Small intestine (tissue), 16 donors: ENCODE measurements at places on chromosomes 12 and 14.
A peak's percentile ranks its signal among the peaks of the same experiment; 100 is the strongest.

GRCh38 chr12:40911676-40912075 lies 219.4 kb downstream of the CNTN1 start:
- DNase-seq = no peak

DNA sequence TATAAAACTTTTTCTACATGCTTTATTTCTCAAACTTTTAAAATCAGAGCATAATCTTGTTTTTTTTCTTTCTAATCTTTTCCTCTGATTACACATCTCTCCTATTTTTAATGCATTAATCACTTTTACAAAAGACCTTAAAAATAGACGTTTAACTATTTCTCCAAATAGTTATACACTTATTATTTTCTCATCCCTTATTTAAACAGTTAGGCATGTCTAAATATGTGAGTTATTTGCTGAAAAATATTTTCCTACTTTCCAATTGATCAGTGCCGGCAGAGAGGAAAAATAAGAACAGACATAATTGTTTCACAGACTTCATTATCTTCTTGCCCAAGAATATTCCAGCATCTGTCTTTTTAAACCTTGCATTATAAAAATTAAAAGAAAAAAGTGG lies 28.7 kb upstream of the RHOJ start:
- no peak for DNase-seq

- DNase-seq = no peak
Measured at GRCh38 chr12:78641837-78642423, 222.6 kb upstream of the SYT1 start.

DNA sequence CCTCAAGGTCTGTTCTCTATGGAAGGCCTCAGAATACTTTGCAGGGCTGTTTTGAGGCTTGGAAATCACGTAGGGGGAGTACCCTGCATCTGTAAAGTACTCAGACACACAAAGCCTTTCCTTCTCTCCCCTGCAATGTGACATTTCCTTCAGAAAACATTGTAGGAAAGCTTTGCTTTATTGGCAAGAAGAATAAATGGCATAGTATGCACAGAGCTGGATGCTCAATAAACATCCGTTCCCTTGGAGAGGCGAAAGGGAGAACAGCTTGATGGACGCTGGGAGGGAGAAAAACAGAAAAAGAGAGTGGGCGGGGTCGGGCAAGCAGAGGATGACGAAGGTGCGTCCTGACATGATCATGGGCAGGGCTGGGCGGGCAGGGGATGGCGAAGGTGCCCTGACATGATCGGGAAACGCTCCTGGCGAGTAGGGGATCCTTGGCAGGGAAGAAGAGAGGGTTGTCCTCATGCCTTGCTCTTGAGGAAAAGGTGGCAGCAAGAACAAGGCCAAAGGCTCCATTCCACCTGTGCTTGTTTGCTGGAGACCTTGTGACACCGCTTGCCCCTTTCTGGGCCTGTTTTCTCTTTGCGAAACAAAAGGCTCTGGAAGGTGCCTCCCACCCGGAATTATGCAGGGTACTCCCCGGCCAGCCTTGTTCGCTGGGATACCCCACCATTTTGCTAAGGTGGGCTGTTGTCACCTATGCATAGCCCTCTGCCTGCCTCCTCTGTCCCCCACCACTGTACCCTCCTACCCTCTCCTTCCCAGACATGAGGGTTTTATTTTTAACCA lies 21.1 kb downstream of the IRF2BPL start:
- no peak for DNase-seq

DNA sequence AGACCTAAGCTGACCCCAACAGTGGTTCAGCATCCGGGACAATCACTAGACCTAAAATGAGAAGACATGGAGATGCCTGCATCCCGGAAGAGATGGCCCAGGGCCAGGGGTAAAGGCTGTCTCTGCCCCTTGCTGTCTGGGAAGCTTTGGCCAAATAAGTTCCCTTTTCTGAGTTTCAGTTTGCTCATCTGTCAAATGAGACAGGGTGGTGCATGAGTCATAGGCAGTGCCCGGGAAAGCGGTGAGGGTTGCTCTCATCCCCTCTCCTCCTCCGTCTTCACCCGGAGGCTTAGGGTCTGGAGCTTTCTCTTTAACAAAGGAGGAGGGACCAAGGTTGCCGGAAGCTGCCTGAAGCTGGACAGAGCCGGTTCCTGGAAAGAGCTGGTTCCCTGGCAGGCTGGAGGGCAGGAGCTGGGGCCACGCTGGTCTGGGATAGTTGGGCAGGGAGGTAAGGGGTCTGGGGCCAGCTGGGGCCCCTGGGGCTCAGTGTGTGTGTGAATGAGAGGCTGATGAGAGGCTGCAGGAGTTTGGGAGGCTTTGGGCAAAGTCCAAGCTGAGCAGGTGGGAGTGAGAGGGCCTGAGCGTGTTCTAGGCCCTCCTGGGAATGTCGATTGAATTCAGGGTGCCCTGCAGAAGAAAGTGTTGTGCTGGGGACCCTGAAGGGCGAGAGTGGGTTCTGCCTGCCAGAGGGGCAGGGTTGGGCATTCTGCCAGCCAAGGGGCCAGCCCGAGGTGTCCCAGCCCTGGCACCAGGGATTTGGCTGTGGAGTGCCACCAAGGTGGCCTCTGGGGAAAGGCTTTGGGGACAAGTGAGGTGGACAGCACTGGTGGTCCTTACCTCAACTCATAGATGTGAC lies at the start of gene SDSL:
SDSL (plus strand) TSS at position 351 of the 856 bp plus-strand sequence. CDS start 5,603 bp downstream, outside the sequence.
- DNase-seq = peak; percentile 89
